ENCODE measurements at places on chromosomes 6 and 20.

GRCh38 chr6:129280293-129280644 is 397.3 kb downstream of the LAMA2 start:
- no peak for DNase-seq

DNA sequence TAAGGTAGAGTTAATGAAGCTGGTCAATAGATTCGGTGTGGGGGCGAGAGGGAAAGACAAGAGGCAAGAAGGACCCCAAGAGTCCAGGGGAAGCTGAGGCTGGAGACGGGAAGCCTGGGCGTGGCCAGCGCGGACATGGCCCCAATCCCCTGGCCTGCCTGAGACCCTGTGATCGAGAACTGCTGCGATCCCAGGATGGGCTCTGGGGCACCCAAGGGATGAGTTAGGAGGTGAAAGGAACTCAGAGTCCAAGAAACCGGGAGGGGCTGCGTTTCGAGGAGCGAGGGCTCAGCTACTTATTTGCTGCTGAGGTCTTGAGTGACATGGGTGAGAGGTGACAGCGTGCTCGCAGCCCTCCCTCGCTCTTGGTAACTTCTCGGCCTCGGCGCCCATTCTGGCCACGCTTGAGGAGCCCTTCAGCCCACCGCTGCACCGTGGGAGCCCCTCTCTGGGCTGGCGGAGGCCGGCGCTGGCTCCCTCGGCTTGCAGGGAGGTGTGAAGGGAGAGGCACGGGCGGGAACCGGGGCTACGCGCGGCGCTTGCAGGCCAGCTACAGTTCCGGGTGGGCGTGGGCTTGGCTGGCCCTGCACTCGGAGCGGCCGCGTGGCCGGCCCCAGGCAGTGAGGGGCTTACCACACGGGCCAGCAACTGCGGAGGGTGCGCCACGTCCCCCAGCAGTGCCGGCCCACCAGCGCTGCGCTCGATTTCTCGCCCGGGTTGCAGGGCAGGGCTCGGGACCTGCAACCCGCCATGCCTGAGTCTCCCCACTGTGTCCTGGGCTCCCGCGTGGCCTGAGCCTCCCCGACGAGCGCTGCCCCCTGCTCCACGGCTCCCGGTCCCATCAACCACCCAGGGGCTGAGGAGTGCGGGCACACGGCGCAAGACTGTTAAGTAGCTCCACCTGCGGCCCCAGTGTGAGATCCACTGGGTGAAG is 58.2 kb downstream of the IRF4 start:
- DNase-seq: no peak

- no peak for DNase-seq
Observed at GRCh38 chr20:5977223-5977622, 26.8 kb downstream of the MCM8 start.

- DNase-seq: no peak
Observed at GRCh38 chr6:97702248-97702647, 419.2 kb upstream of the MMS22L start.

DNA sequence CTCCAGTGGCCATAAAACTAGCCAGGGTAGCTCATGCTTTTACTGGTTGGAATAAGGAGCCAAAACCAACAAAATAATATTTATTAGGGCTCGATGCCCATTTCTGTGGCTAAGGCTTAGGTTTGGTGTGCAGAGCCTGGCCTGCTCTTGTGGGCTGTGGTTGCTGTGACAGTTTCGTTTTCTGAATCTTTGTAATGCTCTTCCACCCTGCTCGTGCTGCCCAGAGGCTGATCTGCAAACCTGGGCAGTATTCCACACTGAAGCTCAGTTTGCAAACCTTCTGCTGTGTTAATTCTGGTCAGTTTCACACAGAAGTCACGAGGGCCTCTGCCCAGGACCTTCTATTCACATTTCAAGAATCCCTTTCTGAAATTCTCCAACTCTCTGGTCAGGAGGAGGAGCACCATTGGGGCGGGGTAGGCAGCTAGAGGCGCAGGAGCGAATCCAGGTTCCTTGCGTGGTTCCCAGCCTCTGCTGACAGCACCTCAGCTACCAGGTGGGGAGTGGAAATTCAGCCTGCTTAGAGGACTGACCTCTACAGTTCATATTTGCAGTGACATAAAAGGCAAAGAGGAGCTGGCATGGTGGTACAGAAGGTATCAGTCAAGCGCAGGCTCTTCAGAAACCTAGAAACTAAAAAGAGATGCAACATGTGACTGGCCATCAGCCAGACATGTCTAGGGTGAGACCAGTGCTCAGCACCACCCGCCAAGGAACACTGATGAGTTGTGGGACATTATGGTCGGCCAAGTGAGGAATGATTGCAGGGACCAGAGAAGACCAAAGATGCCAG is 14.3 kb upstream of the C20orf144 start:
- DNase-seq: no peak

DNA sequence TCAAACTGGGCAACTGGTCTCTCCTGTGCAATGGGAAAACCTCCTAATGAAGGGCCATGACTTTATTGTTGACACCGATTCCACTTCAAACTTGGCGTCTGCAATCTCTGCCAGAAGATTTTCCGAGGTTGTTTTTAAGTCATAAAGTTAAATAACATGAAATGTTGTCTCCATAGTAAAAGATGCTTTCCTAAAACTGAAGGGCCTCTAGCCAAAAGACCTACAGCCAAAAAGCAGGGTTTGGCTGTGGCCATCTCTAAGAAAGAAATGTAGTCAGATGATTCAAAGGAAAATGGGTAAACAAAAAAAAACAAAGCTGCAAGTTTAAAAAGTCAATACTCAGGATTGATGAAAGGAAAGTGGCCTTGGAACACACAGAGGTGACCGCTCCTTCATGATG is 14.1 kb downstream of the CD93 start:
- no peak for DNase-seq

DNA sequence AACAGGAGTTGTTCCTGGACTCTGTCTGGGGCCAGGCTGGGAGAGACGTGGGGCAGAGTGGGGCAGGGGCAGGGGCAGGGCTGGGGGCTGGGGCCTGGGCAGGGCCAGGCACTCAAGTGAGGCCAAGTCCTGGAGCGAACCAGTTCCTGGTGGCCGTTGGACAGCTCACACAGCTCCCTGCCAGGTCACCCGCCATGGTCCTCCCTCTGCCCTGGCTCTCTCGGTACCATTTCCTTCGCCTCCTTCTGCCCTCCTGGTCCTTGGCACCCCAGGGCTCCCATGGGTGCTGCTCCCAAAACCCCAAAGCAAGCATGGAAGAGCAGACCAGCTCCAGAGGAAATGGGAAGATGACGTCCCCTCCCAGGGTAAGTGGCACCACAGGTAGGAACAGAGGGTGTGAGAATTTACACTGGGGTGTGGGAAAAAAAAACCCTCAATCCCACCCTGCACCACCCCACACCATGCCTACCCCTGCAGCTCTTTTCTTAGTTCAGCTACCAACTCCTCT is at the start of gene MCCD1:
Gene MCCD1, plus strand, starts transcription at position 142 of the 508 bp plus-strand sequence. Its CDS starts 53 bp downstream, at position 195.
- no peak for DNase-seq

GRCh38 chr6:15824811-15825210 is 162.0 kb upstream of the DTNBP1 start:
- DNase-seq: no peak

- no peak for DNase-seq
Observed at GRCh38 chr6:135604035-135604860, 106.7 kb upstream of the AHI1 start.

DNA sequence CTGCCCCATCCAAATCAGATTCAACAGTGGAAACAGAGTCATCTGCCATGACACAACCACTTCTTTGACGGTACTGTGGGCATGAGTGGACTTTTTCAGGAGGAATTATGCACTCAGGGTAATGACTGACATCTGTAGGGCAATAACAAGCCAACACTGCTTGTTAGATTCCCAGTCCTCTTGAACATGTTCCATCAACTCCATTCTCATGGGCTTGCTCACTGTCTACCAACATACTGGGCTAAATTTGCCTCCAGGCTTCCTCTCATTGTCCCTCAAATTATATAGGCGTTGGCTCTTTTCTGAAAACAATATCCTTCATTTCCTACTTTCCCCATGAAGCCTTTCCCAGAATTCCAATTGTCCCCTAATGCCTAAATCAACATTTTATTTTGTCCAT is 43.1 kb downstream of the ANKEF1 start:
- DNase-seq: no peak

DNA sequence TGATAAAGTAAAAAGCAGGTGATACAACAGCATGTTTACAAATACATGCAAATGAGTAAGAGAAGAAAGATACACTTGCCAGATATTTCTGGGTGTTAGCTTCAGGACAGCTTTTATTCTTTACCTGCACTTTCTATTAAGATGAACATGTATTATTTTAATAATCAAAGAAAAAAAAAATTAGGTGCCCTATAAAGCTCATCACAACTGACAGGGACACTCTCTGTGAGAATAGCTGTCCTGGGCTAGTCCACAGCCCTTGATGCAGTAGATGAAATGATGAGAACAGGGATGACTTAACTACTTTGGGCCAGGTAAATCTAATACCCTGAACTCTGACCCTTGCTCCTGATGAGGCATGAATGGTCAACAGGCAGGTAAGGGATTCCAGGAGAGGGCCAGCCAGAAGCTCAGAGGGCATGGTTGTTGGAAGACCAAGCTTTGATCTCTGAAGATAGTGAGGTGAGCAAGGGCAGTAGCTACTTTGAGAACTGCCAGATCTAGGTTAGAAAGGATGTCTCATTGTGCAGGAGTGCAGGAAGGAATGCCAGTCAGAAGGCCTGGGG is 15.6 kb downstream of the NSFL1C start:
- no peak for DNase-seq

DNA sequence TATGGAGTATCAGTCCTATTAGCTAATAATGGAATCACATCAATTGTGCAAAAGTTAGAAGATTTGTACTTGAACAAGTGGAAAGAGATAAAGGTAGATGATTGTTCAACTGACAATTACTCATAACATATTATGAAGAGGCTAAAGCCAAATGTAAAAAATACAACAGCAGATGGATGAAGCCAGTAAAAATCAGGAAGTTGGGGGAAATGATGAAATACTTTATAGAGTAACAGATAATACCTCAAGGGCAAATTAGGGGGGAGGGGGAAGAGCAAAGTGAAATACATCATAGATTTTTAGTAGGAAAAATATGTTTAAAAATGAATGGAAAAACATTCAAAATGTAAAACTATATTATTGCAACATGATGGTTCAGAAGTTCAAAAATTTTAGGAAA is 114.0 kb downstream of the PDSS2 start:
- DNase-seq: no peak

DNA sequence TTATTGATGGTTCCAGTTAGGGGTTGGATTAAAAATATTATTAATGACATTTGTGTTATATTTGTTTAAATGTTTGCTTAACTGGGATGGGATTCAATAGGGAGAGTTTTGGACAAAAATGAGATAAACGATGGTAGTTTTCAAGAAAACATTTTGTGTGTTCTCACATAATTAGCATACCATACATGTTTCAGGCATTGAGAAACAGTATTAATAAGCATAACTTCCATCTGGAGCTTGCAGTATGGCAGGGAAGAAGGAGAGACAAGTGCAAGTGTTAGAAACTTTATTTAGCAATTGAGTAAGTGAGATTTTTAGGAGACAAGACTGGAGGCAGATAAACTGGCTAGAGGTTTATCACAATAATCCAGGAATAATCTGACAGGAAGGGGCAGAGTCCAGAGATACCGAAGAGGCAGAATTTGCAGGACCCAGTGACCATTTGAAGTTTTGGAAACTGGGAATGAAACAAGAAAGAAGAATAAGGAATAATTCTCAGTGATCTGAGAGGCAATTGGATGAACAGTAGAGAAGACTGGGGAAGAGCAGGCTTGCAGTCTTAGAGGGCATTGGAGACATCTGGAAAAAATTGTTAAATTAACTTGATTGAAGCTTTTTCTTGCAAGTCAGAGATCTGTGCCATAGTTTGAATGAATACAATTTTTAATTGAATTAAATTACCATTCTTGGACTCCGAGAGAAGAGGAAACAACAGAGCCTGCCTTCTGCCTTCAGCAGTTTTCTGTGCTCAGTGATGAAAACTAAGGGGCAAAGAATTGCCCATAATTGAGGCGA is 73.0 kb upstream of the PTCHD4 start:
- DNase-seq: no peak

GRCh38 chr6:5592886-5593519 is 331.7 kb downstream of the FARS2 start:
- no peak for DNase-seq

- DNase-seq: no peak
Observed at GRCh38 chr6:32327103-32327502, 44.6 kb downstream of the TSBP1 start.

DNA sequence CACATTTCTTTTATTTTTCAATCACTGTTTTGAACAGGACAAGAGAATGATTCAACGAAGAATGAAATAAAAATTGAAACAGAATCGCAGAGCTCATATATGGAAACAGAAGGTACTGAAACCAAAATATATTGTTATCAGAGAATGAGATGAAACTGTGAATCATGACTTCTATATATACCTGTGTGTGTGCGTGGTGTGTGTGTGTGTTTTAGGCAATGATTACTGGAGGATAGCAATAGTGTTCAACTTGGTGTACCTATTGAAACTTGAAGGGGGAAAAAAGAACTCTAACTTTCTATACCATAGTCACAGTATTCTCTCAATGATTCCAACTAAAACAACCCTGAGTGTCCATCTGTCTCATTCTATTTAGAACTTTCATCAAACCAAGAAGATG is 586.6 kb downstream of the KIF16B start:
- no peak for DNase-seq

- no peak for DNase-seq
Observed at GRCh38 chr6:73050706-73051105, 174.6 kb downstream of the KHDC1L start.

GRCh38 chr20:45254383-45255262 is at the start of gene SLPI:
Gene SLPI (minus strand): TSS chr20:45254564. CDS start chr20:45254543, 21 bp downstream.
- no peak for DNase-seq

GRCh38 chr6:113920663-113921267 is 50.2 kb downstream of the HDAC2 start:
- DNase-seq: no peak

DNA sequence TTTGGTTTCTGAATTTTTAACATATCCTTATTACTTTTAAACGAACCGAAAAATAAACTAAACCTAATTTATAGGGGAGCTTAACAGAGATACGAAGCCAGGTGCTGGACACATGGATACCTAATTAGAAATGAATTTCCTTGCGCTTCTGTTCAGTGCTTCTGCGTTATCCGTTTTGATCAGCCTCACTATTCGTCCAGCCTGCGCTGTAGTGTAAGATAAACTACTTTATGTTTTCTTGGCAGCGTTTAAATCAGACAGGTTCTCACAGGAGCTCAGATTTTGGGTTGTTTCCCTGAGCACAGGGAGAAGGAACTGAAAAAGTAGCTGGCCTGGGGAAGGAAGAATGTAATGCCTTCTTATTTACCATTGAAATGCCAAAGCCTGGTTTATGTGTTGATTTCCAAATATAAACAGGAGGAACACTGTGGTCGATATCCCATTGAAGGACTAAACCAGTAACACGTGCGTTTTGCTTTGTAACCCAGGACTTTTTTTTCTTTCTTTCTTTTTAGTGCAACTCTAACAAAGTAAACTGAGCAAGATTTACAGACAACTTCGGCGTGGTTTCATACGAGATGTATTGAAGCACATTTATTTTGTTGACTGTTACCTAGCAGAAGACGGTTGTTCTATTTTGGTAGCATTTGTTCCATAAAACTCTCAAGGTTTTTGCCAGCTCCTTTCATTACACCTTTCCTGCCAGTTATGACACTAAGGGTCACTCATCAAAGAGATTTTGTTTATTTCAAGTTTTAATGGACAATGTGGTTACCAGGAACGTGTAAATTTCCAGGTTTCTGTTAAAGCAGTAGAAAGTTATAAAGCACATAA is 214.8 kb upstream of the HEY2 start:
- DNase-seq: no peak

- DNase-seq: no peak
Observed at GRCh38 chr6:157152556-157152955, 170.8 kb downstream of the TMEM242 start.

All from activated T-cell treated with anti-CD3 and anti-CD28 coated beads for 4 hours (primary cell).